ENCODE measurements at places on chromosomes 4 and X. TPM values are rescaled to one million over a fixed set of nuclear protein-coding genes. Genes with fewer than 3 reads are reported as not detected.

GLOD5 gene
- not detected for total RNA-seq

SMPX gene
- not detected for total RNA-seq

CXXC4 gene
- 0.43 TPM for total RNA-seq

ADGRG2 gene
- total RNA-seq, result under 0.01 TPM

FAM47C gene
- total RNA-seq, result not detected

CAPN6 gene
- total RNA-seq, result under 0.01 TPM

GPC4 gene
- total RNA-seq, result 0.34 TPM

CCNI gene
- 215 TPM for total RNA-seq

GLRB gene
- 6.2 TPM for total RNA-seq

KLHL4 gene
- total RNA-seq, result 0.64 TPM

SHOX gene
- total RNA-seq, result not detected

SPCS3 gene
- 146 TPM for total RNA-seq

TNIP3 gene
- not detected for total RNA-seq

PTPN13 gene
- 63.5 TPM for total RNA-seq

SHISA3 gene
- not detected for total RNA-seq

CCDC160 gene
- total RNA-seq, result not detected

HMX1 gene
- not detected for total RNA-seq

RIPPLY1 gene
- total RNA-seq, result not detected

ZNF157 gene
- 0.07 TPM for total RNA-seq

KLHL13 gene
- total RNA-seq, result 4.0 TPM

RAB40AL gene
- not detected for total RNA-seq

PLAC8 gene
- 0.68 TPM for total RNA-seq

ABLIM2 gene
- total RNA-seq, result 3.4 TPM

TRMT2B gene
- 12.3 TPM for total RNA-seq

SLC6A8 gene
- total RNA-seq, result 77.4 TPM

H2BW2 gene
- not detected for total RNA-seq

RGS12 gene
- 34.9 TPM for total RNA-seq

PDE6B gene
- total RNA-seq, result 1.0 TPM

MAGEB16 gene
- total RNA-seq, result not detected

PHKA1 gene
- 21.6 TPM for total RNA-seq

LGI2 gene
- total RNA-seq, result not detected

GC gene
- total RNA-seq, result not detected

LINC00632 gene
- total RNA-seq, result under 0.01 TPM

MAP3K15 gene
- total RNA-seq, result not detected

DUX4 gene
- total RNA-seq, result not detected

FOXO4 gene
- total RNA-seq, result 5.5 TPM

RRH gene
- 0.07 TPM for total RNA-seq

MUC7 gene
- not detected for total RNA-seq

P2RY10 gene
- total RNA-seq, result not detected

TRIM60 gene
- total RNA-seq, result not detected
